MM.1S (cell line): ENCODE measurements at places on chromosomes 12 and 14.

- peak; percentile 27 for DNase-seq
Measured at GRCh38 chr14:60722357-60723115, 1.6 kb downstream of the SIX4 start.

- DNase-seq: no peak
Measured at GRCh38 chr12:42039176-42039575, 105.5 kb downstream of the GXYLT1 start.

GRCh38 chr14:49641697-49642129 lies 6.7 kb upstream of the DNAAF2 start:
- no peak for DNase-seq

DNA sequence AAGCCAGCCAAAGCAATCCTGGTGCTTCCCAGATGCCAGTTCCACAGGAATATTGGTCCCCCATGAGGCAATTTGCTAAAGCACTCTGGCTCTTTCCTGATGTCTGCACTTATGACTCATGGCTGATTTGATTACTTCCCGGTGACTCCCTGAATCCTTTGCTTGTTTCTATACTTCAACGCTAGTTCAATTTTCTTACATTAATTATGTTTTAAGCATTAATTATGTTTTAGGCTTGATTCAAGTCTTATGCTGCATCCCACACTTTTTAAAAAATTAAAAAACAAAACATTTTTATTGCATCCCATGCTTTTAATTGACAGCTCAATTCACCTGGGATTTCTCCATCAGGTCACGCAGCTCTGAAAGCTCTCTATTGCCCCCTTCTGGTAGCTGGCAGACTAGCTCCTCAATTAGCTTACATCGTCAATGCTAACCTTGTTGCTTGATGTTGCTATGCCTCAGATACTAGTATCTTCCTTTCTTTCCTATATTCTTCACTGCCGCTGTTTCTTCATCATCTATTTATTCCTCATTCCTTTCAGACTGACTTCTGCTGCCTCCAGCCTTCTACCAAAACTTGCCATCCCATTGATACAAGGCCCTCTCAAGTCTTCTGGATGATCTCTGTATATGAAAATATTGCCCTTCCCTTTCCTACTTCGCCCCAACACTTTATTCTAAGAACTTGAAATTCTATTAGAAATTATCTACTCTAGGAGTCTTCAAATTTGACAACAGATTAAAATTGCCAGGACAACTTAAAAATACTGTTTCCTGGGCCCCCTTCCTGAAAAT lies 32.0 kb downstream of the TSHR start:
- DNase-seq: peak; percentile 52
